ENCODE measurements at places on chromosomes 5 and 9.

DNA sequence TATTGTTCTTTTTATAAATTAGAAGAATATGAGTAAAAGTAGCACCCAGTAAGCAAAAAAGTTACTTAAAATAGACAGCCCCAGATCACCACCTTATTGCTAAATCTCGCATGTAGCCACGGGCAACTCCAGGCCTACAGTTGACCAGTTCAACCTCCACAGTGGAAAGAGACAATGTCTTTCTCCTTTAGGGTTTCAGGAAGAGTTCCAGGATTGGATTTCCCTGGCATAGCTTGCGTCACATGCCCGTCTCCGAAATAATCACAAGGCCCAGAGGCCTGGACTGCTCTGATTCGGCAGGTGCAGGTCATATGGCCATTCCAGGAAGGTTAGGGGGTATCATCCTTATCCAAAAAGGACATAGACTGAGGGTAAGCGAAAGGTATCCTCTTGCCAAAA lies 9.9 kb upstream of the PFDN1 start:
- DNase-seq: no peak

- DNase-seq: no peak
Observed at GRCh38 chr9:7243838-7244237, 486.1 kb downstream of the KDM4C start.

DNA sequence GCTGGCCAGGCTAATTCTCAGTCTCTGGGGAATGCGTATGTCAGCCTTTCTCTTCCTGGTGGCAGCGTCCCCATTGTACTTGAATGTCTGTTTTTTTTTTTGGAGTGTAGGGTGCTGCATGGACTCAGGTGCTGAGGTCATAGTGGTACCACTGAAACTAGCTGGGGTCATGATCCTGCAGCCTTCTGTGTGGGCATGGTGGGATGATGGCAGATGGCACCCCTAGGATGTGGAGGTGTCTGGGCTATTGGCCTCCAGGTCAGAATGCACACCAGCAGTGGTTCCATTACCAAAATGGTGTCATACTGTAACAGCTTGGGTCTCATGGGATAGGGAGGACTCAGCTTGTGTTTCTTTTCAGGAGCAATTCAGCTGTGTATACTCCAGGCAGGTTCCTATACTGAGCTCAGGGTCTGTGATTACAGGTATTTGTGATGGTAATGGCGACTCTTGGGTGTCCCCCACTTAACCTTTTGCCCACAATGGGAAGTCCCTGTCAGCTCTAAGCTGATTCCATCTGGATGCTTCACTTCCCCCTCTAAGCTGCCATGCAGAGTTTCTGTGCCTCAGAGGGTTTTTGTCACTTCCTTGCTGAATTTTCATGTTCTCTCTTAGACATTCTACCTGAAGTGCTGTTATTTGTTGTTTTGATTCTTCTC lies 17.9 kb downstream of the HSD17B4 start:
- no peak for DNase-seq

- DNase-seq: no peak
Observed at GRCh38 chr5:83955916-83956315, 235.3 kb upstream of the HAPLN1 start.

GRCh38 chr5:26329562-26330189 lies 708.7 kb downstream of the CDH9 start:
- no peak for DNase-seq

GRCh38 chr9:87198716-87199115 lies 251.4 kb upstream of the GAS1 start:
- DNase-seq: no peak

DNA sequence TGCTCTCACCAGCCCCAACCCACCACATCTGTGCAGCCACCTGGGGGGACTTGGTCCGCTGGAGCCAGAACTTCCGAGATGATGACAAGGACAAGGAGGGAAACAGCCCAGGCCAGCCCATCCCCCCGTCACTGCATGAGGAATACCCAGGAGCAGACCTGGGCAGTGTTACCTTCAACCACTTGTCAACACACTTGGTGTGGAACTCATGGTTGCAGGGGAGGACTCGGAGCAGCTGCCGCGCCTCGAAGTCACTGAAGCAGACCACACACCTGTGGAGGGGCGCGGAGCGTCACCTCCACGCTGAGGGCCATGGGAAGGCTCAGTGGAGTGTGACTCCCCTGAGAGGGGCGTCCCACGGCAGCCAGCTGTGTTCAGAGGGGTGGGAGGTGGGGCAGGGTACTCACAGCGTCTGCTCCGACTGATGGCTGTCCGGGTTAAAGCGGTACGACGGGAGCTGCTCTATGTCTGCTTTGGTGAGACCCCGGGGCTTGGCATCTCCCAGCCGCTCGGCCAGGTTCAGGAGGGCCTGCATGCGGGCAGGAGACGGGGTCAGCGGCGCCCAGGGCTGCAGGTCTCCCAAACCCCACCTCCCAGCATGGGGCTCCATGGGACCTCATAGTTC lies 8.0 kb downstream of the RNF44 start:
- no peak for DNase-seq

DNA sequence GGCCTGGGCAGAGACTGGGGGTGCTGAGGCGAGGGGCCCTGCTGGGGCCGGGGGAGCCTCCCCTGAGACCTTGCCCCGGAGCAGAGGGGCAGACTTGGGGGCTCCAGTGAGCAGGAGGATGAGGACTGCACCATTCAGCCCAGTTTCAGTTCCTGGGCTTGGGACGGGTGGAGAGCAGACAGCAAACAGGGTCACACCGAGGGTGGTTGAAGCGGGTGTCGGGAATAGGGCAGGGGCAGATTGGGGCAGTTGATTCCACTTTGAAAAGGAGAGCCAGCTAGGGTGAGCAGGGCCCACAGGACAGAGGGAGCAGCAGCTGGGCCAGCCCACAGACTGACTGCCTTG lies 4.5 kb downstream of the GRK6 start:
- DNase-seq: no peak

GRCh38 chr9:122562134-122562760 lies 9.3 kb downstream of the OR1N2 start:
- DNase-seq: no peak

GRCh38 chr5:153460421-153460820 lies 30.0 kb upstream of the GRIA1 start:
- DNase-seq: no peak

DNA sequence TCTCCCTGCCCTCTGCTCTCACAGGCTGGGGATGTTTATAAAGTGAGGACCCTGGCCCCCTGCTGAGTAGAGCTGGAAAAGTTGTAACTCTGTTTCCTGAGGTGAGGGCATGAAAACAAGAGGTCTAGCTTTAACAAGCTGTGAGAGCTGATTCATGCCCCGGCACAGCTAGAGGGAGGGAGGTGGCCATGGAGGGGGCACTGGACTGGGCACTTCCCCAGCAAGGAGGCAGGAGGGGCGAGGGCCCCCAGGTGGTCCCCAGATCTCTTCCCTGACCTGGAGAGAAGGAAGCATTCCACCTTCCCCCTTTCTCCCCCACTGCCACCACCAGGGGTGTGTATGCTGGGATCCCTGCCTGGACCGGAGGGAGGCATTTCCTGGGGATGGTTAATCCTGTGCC lies at the start of gene MSMP:
Gene MSMP (minus strand): TSS at position 13 of the 400 bp plus-strand sequence. CDS start 147 bp downstream, outside the sequence.
- DNase-seq: no peak

GRCh38 chr5:35393901-35394300 lies 163.6 kb upstream of the PRLR start:
- DNase-seq: no peak

GRCh38 chr5:20347334-20347733 lies 359.3 kb upstream of the CDH18 start:
- no peak for DNase-seq

DNA sequence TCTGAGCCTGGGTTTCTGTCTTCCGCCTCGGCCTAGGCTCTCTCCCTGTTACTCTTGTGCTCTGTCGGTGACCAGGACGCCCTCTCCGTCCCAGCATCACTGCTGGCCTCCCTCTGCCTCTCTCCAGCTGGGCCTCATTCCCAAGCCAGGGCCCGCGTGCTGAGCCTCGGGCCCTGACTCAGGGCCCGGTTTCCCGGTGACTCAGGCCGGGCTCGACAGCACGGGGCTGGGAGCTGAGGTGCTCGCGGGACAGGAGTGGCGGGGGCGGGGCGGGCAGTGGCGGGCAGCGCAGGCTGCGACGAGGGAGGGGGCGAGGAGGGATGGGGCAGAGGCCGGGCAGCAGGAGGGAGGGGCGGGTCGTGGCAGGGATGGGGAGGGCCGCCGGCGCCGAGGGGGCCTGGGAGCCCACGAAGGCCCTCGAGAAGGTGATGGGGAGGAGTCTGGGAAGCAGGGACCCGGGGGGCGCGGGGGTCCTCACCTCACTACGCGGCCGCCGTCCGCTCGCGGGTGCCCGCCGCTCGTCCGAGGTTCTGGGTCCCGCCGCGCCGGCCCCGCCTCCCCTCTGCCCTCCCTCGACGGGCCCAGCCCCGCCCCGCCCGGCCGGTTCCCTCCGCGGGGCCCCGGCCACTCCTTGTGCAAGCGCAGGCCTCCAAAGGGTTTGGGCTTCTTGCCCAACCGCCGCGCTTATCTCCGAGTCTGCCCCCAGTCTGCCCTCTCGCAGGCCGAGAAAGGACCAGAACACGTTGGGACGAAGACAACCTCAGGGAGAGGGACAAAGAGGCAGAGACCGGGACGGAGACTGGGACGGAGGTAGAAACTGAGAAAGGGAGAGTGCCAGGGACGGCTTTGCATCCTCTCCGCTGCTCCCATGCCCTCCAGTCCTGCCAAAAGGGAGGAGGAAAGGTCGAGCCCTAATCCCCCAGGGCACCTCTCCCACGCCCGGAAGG lies at the start of gene ARAP3:
Gene ARAP3 (minus strand): TSS at position 536 of the 947 bp plus-strand sequence. CDS start 1,744 bp downstream, outside the sequence.
- no peak for DNase-seq

DNA sequence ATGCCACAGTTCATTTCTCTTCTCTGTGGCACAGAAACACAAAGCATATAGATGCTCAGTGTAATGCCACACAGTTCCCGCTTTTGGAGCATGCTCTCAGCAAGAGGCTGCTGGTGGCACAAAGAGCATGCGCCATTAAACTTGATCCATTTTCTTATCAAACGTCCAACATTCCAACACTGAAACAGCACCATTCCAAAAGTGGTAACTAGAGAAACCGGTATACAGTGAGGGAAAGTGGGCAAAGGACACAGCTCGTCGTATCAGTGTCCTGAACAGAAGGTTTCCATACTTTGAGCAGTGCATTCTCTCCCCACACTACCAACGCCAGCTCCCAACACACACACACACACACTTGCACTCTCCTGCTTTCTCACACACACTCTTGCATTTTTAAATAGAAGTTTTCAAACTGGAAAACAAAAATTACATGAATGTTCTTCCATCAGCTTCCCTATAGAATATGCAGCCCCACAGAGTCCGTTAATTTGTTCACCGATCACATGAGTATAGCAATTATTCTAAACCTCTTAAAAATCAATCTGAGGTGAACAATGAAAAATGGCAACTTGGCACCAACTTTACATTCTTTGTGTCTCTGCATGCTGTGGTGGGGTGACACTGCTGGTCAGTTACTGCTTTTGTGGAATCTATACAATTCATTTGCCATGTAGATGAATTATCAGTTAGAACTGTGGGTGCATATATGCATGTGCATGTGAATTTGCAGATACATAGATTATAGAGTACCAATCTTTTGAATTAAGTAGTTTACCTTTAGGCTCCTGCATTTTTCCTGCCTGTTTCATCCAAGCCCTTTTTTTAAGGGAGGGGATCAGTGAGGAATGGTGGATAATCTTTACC lies 5.7 kb downstream of the NFIB start:
- no peak for DNase-seq

- no peak for DNase-seq
Observed at GRCh38 chr5:100970646-100971255, 67.7 kb upstream of the ST8SIA4 start.

DNA sequence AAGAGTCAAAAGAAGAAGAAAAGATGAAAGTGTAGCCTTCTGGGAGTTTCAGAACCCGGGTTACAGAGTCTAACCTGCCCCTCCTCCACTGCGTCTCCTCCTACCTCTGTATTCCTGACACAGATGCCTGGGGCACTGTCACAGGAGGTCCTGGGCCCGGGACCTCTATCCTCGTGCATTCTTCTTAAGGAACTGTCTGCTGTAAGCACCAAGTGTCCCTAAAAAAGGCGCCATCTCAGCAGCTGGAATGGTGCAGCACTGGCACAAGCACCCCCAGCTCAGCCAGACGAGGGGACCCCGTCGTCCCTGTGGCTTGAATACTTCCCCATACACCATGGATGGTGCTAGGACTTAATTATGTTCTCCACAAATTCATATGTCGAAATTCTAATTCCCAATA lies 35.8 kb upstream of the MVB12B start:
- DNase-seq: no peak

- DNase-seq: peak; percentile 59
Observed at GRCh38 chr5:141637767-141638419, 1.1 kb downstream of the RELL2 start.

DNA sequence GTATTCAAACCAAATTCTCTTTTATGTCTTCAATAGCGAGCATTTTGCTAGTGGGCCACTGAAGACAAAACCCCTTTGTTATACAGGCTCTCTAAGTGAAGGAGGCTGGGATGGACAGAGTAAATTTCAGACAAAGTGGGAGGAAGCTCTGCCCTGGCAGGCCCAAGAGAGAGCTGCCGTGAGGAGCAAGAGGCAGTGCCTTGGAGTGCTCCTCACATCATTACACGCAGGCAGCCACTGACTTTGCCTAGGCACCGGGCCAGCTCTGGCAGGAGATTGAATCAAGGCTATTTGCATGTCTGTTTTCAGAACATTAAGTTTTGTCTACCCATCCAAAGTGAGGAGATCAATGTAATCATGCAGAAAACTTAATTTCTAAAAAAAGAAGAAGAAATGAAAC lies 167.7 kb downstream of the CCDC192 start:
- no peak for DNase-seq

DNA sequence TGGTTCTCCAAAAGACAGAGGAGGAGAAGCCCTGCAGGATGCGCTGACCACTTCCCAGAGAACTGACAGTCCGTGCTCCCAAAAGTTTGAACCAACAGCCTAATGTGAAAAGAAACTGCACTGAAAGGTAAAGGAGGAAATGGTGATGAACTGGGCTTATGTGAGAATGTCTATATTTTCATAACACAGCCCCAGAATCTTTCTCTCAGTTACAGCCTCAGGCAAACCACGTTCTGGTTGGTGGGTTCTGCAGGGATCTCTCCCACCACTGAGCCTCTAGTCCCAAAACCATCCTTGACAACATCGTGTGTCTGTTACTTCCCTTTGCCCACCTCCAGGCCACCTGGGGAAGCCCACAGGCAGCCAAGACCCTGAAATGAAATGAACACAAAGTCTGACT lies 23.9 kb downstream of the SPARC start:
- no peak for DNase-seq

DNA sequence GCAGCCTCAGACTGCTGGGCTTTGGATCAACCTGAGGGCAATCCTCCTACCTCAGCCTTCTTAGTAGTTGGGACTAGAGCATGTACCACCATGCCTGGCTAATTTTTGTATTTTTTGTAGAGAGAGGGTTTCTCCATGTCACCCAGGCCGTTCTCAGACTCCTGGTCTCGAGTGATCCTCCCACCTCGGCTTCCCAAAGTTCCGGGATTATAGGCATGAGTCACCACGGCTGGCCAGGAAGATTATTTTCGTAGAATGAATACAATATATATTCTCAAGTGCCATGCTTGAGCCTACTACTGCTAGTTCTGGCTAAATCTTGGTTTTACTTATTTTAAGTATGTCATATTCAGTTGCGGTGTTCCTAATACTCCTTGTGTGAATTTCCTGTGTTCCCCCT lies 88.2 kb upstream of the CLINT1 start:
- no peak for DNase-seq
